Daoy (cell line): ENCODE measurements at places on chromosomes 6 and 20.

- DNase-seq, result no peak
These were observed 23.0 kb upstream of the IER3 start for GRCh38 chr6:30767158-30767943.

- DNase-seq, result no peak
These were observed 218.9 kb upstream of the PRDM1 start for GRCh38 chr6:105867277-105867676.

GRCh38 chr6:33896391-33897188 is 92.8 kb upstream of the MLN start:
- DNase-seq, result peak; percentile 25

GRCh38 chr20:15913391-15914025 is 659.7 kb downstream of the KIF16B start:
- DNase-seq, result no peak

GRCh38 chr6:1322156-1322555 is 10.3 kb downstream of the FOXQ1 start:
- no peak for DNase-seq

DNA sequence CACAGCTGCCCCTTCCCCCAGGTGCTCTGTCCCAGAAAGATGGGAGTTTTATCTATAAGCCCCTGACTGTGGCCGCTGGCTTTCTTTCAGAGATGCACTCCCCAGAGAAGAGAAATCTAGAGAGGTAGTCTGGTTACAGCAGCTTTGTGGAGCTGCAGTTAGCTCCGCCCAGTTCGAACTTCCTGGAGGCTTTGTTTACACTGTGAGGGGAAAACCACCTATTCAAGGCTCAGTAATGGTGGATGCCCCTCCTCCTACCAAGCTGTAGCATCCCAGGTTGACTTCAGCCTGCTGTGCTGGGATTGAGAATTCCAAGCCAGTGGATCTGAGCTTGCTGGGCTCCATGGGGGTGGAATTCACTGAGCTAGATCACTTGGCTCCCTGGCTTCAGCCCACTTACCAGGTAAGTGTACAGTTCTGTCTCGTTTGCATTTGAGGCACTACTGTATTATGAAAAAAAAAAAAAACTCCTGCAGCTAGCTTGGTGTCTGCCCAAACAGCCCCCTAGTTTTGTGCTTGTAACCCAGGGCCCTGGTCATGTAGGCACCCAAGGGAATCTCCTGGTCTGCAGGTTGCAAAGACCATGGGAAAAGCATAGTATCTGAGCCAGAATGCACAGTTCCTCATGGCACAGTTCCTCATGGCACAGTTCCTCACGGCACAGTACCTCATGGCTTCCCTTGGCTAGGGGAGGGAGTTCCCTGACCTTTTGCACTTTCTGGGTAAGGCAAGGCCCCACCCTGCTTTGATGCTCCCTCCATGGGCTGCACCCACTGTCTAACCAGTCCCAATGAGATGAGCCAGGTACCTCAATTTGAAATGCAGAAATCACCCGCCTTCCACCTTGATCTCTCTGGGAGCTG is 275.0 kb downstream of the CENPW start:
- DNase-seq, result no peak

DNA sequence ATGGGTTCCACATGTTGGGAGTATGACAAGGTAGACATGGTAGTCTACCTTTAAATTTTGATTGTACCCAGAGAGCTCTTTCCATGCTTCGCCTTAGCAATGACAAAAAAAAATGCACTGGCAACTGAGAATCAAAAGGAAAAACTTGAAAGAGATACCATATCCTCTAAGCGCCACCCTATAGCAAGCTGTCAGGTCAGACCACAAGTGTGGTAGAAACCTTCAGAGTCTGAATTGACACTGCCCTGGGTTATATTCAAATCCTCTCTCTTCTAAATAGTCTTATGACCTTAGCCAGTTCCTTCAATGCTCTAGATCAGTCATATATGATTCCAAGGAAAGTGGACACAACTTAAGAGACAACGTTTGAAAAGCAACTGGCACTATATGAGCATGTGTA is 45.6 kb upstream of the SMLR1 start:
- no peak for DNase-seq

DNA sequence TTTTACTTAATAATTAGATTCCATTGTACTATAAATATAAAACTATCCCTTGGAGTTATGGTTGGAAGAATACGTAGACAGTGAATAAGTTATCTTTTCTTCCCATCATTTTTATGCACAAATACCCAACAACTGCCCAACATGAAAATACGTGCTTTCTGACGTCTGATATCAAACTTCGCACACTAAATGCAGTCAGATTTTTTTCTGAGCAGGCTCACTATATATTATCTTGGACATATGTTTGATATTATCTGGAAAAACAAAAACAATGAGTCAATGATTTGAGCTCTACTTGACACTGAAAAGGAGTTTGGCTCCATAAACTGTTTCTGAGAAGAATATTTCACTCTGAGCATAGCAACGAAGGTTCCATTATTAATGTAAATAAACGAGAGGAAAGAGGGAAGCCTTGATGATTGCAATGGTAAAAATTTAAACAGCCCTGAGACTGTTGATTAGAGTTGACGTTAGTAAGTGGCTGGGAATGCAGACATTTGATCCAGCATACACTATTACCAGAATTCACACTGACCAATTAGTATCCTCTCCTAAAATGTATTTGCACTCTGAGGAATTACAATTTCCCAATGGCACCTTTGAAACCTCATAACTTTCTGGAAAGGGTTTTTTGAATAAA is 1090.0 kb downstream of the EPHA7 start:
- DNase-seq, result no peak
